ENCODE measurements at places on chromosomes 16 and 17.

GRCh38 chr16:21172650-21173049 is 14.2 kb downstream of the LDAF1 start:
- DNase-seq, result no peak

DNA sequence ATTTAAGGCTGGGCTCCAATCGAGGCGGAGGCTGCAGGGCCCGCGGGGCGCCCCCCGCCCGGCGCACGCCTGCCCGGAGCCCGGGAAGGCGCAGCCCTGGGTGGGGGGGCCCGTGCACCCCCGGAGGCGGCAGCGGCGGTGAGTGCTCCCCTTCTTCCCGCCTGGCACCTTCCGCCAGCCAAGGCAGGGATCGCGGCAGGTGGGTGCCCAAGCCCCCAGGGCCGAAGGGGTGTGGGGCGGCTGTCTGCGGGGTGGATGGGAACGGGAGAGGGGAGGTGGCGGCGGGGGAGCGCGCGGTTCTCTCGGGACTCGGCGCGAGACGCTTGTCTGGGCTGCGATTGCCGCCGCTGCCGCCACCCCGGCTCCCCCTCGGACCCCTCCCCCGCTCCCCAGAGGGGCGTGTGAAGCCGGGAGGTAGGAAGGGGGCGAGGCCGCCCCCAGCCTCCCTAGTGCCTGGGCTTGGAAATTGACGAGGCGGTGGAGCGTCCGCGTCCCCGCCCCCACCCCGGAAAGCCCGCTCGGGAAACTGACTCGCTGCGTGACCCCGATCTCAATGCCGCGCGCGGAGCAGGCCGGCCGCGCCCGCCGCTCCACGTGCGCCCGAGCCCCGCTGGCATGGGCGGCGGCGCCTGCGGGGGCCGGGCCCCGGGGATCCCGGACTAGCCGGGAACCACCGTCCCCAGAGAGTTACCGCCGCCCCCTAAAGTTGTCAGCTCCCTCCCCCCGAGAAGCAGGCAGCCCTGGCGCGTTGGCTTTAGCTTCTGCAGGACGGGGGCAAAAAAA is 231.5 kb downstream of the MRTFB start:
- no peak for DNase-seq

DNA sequence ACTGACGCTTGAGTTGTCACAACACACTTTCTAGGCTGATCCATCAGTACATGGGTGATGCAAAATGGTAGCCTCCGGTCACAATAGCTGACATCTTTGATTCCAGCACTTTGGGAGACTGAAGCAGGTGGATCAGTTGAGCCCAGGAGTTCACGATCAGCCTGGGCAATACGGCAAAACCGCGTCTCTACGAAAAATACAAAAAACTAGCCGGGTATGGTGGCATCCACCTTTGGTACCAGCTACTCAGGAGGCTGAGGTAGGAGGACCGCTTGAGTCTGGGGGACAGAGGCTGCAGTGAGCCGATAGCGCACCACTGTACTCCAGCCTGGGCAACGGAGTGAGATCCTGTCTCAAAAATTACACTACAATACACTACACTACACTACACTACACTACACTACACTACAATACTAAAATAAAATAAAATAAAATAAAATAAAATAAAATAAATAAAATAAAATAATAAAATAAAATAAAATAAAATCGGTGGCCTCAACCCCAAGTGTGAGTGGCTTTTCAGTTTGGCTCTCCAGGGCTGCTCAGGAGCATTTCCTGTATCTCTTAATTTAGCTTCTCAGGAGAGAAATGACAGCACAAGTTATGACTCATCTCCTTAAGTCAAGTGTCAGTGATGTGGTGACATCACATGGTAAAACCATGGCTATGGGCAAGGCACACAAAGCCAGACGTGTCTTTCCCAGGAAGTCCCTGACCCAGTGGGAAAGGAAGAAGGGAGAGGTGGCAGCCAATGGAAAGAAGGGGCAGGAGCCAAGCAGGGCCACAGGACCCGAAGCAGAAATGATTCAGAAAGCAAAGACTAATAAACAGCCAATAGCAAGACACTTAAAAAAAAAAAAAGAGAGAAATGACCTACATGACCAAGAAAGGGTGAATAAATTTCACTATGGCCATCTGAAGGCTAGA is 75.3 kb upstream of the TBC1D3K start:
- peak; percentile 11 for DNase-seq

- no peak for DNase-seq
These were observed 93.9 kb downstream of the CPPED1 start for GRCh38 chr16:12709807-12710206.

- no peak for DNase-seq
These were observed 27.8 kb downstream of the PLXDC1 start for GRCh38 chr17:39123627-39124026.

DNA sequence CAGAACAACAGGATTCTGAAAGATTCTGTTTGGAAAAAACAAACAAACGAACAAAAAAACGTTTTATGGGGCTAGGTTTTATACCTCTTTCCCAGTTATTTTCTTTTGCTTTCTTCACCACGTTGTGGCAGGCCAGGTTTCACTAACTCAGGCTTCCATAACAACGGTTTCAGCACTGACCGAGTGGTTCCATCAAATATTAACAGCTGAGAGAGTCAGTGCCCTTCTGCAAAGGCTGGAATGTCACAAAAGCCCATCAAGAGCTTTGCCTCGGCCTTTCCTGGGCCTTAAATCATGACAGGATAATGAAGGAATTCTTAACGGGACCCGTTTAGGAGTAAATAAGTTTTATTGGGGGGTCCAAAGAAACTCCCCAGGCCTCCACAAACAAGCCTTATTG is 34.2 kb downstream of the MPHOSPH6 start:
- no peak for DNase-seq

DNA sequence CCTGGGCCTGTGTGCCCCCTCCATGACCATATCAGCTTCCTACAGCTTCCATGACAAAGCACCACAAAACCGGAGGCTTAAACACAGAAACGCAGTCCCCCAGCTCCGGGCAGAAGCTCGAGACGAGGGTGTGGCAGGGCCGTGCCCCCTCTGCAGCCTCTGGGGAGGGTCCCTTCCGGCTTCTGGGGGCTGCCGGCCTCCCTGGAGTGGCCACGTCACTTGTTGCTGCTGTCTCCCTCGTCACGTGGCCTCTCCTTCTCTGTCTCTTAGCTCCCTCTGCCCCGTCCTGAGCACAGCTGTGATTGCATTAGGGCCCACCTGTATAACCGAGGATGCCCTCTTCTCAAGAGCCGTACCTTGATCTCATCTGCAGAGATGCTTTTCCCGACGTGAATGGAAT is 64.6 kb downstream of the JPH3 start:
- DNase-seq, result no peak

- DNase-seq, result no peak
These were observed 496 bp downstream of the TOX3 start for GRCh38 chr16:52546291-52547003.

- DNase-seq, result no peak
These were observed 13.1 kb downstream of the BCAR1 start for GRCh38 chr16:75238132-75238852.

DNA sequence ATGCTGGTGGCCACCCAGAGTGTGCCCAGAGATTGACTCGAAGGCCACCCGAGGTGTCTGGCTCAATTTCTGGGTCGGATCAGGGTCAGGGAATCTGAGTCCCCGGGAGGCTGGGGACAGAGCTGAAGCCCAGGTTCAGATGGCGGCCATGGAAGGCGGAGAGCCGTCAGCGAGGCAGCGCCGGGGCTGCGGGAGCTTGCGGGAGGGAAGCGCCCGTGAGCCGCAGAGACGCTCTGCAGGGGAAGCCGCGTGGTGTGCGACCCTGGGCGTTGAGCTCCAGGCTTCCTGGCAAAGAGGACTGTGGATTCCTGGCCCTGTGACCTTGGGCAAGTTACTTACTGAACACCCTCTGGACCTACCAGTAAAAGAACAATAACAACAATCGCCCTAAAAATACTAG is 518 bp upstream of the SPATA22 start:
- no peak for DNase-seq

GRCh38 chr16:54693864-54694263 is 236.8 kb upstream of the IRX5 start:
- DNase-seq, result no peak

- no peak for DNase-seq
These were observed 10.2 kb downstream of the BAHCC1 start for GRCh38 chr17:81405411-81405872.

DNA sequence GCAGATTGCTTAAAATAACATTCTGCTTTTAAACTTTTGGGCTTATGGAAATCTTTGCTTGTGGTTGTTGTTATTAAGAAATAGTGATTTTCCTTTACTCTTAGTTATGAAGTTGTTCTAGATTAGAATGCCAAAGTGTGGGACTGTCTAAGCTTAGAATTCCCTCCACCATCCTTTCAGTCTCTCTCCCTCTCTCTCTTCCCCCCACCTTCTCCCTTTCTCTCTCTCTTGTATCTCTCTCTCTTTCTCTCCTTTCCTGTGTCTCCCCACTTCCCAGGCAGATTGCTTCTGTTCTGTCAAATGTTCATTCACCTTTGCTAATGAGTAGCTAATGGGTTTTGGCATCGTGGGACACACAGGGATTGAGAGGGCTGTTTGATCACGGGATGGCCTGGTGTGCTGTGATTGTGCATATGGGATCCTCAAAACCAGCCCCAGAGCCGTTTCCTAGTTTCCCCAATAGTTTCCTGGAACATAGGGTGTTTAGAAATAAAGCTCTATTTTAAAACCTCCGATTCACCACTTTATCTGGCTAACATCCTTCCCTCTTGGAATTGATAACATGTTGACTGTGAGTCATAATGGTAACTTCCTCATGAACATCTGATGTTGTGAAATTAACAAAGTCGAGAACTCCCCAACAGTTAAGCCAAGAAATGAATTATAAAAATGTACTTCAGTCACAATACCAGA is 502.6 kb downstream of the TMEM114 start:
- DNase-seq, result no peak

- no peak for DNase-seq
These were observed 34.9 kb downstream of the CHD9 start for GRCh38 chr16:53089434-53090285.

DNA sequence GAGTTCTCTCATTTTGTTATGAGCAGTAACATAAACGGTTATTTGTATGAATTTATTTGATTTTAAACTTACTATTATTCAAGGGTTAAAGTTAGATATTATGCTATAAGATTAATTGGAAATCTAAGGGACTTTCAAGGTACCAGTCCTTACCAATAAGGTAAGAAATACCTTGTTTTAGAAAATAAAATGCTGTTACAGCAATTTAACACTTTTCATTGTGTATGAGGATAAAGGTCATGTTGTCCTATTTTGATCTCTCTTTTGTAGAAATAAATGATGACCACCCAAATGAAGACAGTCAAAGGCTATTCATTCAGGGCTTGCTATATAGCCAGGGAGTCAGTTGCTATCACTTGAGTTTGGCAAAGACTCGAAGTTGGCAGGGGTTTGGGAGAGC is 1185.9 kb upstream of the GOT2 start:
- no peak for DNase-seq

- no peak for DNase-seq
These were observed 85.2 kb downstream of the SDR42E1 start for GRCh38 chr16:81926036-81926435.

DNA sequence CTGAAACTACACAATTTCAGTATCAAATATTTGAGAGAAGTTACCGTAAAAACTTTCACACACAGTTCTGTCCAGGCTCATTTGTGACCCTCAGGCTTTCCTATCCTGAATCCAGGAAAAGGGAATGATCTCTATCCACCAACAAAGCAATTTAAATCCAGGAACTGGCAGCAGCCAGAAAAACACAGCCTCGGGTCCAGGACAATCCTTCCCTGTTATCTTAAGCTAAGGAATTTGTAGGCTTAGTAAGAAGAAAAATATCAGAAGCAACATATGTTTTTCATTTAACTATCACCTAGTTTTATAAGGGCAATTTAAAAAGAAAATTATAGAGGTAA is 47.1 kb downstream of the TEX2 start:
- DNase-seq, result no peak

GRCh38 chr16:52547834-52548215 is 882 bp upstream of the TOX3 start:
- no peak for DNase-seq

DNA sequence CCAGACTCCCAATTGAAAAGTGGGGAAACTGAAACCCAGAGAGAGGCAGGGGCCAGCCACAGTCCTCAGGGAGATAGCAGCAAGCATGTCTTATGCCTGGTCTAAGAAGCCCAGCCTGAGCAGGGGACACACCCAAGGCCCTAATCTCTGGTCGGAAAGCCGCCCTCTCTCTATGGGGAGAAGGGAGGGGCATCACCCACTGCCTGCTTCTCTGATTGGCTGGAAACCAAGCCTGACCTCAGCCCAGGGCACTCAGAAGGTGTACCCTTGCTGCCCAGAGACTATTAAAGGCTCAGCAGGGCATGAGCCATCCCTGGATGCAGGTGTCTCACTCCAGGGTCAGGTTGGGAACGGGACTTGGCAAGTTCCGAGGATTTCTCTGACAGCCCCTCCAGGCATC is 5.7 kb upstream of the KRT13 start:
- DNase-seq, result no peak

- DNase-seq, result peak; percentile 55
These were observed 1.0 kb downstream of the MCRIP1 start for GRCh38 chr17:81831957-81832607.

GRCh38 chr16:30724641-30725417 is 23.4 kb upstream of the PHKG2 start:
- DNase-seq, result peak; percentile 14

DNA sequence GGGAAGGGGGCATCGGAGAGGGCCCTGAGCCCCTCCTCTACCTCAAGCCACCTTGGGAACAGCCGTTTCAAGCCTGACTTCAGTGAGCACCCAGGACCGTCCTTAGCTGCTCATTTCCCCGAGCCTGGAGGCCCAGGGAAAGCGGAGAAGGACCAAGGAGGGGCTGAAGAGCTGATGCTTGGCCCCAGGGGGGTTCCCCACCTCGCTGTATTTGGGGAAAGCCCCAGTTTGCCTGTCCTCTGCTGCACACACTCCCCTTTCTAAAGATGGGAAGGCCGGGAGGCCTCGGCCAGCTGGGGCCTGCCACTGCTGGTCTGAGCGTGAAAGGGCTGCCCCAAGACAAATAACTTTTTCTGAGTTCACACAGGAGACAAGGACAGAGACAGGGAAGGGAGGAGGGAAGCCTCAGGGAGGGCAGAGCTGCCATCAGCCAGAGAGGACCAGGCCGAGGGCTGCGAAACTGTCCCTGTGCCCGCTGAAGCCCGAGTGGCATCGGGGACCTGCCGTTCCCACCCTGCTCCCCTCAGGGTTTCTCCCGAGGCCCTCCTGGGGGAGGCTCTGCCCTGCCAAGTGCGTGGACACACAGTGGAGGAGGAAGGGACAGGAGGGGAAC is 11.6 kb downstream of the ZACN start:
- no peak for DNase-seq

GRCh38 chr17:603406-604114 is 111.1 kb downstream of the VPS53 start:
- no peak for DNase-seq

- peak; percentile 54 for DNase-seq
These were observed 4.7 kb downstream of the FBXL16 start for GRCh38 chr16:700684-701584.
